ENCODE measurements at places on chromosomes 5 and 9.

- DNase-seq, result no peak
Measured at GRCh38 chr5:42653705-42654104, 102.9 kb upstream of the CCDC152 start.

GRCh38 chr5:16625096-16625495 is 8.3 kb upstream of the RETREG1 start:
- no peak for DNase-seq

- no peak for DNase-seq
Measured at GRCh38 chr9:121670431-121670830, 19.0 kb downstream of the DAB2IP start.

GRCh38 chr9:130874783-130875182 is 21.8 kb downstream of the QRFP start:
- DNase-seq, result no peak

- no peak for DNase-seq
Measured at GRCh38 chr5:121707178-121707577, 144.5 kb upstream of the FTMT start.

GRCh38 chr9:19465586-19466279 is 56.9 kb downstream of the ACER2 start:
- no peak for DNase-seq

DNA sequence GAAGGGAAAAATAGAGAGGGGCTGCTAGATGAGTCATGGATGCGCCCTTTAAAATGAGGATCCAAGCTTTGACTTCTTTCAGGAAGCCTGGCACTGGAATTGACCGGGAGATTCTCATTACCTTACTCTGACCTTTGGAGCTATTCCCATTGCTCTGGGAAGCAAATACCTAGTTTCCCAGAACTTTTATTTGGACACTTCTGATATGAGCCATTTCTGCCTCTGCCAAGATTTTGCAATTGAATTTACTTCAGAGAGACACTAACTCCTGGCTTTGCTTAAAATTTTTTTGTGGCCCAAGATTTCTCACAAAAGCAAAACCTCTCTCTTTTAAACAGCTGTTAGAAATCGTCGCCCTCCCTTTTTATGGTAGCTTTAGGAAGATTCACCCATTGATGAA is 15.7 kb upstream of the AGXT2 start:
- DNase-seq, result no peak

GRCh38 chr9:13480693-13481092 is 201.2 kb upstream of the MPDZ start:
- DNase-seq, result no peak

DNA sequence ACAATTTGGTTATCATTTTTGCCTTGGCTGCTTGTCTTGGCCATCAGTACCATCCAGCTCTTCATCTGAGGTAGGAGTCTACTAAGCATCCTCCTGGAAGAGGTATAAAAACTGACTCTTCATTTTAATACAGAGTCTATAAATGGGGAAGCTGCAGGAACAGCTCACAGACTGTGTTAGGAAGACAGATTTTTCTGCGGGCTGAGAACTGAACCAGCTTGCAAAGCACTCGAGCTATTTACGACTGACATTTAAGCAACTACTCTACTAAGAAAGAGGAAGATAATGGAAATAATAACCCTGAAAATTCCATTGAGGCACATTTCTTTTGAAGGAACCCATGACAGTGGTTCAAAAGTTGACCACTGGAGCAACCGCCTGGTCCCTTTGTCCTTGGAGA is 314.5 kb upstream of the RFX3 start:
- DNase-seq, result no peak

DNA sequence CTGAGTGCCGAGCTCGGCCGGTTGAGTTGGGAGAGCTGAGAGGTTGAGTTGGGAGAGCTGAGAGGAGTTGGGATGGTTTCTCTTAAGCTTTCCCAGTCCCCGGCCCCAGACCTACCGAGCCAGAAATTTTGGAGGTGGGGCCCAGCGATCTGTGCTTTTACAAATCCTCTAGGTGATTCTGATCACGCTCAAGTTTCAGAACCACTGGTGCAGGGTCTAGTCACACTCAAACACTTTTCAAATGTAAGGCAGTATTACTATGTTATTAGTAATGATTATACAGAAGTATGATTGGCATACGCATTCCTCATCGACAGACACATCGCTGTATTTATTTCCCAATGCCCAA is 256 bp upstream of the CLINT1 start:
- DNase-seq, result no peak

DNA sequence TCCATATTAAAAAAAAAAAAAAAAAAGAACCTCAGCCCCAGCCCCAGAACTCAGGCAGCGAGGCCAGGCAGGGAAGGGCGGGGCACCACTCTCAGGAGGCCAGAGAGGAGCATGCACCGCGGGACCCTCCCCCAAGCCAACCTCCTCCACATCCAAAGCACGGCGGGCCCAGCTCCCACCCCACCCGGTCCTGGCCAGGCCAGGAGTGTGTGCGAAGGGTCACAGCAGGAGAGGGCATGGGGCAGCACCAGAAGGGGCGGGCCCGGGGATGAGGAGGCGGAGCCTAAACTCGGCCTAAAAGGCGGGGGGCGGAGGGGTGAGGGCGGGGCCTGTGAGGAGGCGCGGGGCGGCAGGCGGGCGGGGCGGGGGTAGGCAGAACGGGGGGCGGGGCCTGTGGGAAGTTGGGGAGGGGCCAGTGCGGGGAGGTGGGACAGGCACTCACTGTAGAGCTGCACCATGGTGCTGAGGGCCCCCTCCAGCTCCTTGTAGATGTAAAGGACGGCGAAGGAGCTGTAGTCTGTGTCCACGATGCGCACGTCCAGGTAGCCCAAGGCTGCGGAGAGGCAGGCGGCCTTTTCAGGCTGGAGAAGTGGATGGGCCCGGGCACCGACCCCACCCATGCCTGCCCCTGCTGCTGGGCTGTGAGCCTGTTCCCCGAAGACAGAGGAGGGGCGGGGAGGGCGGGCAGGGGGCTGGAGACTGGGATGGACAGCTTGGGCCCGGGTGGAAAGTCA is 1.2 kb downstream of the LCN15 start:
- peak; percentile 33 for DNase-seq

DNA sequence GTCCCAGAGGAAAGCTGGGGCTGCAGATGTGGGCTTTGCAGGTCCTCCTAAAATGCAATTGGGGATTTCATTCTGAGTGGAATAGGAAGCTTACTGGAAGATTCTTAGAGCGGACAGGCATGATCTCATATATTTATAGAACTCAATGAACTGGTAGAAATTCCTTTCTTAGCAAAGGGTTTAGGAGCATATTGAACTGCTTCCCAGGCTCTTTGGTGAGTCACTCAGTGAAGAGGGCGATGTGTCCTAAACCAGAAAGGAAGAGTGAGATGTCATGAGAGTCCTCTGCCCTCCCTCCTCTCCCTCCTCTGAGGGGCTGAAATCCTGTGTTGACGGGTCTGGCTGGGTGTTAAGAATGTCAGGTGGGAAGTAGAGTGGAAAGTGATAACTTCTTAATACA is 26.3 kb upstream of the SEMA6A start:
- DNase-seq, result no peak

GRCh38 chr9:99824378-99825171 is 2.9 kb downstream of the NR4A3 start:
- DNase-seq, result peak; percentile 30

- no peak for DNase-seq
Measured at GRCh38 chr9:2085716-2086115, 70.6 kb downstream of the SMARCA2 start.

GRCh38 chr9:18442629-18443491 is 31.1 kb upstream of the ADAMTSL1 start:
- DNase-seq, result peak; percentile 12

- no peak for DNase-seq
Measured at GRCh38 chr9:124251605-124252378, 6.0 kb upstream of the NEK6 start.

GRCh38 chr9:138114501-138115245 is 237.1 kb downstream of the CACNA1B start:
- no peak for DNase-seq

GRCh38 chr9:98545021-98545420 is 163.7 kb downstream of the GABBR2 start:
- DNase-seq, result no peak

GRCh38 chr9:96818533-96818932 is 35.8 kb downstream of the ZNF782 start:
- DNase-seq, result no peak

DNA sequence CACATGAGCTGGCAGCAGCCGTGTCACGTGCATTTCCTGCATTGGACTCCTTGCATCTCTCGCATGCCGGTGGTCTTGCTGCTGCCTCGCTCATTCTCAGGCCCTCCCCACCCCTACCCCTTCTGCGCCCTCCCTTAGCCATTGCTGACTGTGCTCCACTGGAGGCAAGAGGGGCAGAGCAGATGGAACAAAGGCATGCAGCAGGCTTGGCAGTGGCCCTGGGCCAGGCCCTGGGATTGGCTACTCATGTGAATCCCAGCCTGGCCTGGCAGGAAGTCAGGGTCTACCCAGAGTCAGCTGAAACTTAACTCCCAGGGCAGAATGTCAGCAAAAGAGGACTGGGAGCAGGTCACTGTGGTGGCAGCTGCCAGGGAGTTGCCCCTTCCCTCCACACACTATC is 62.3 kb downstream of the TSTD2 start:
- DNase-seq, result no peak

GRCh38 chr9:93094658-93095204 is 1.3 kb upstream of the CARD19 start:
- DNase-seq, result no peak

GRCh38 chr9:114935119-114935518 is 4.7 kb upstream of the TNFSF8 start:
- DNase-seq, result no peak

- no peak for DNase-seq
Measured at GRCh38 chr5:67030289-67031056, 166.1 kb downstream of the CD180 start.

DNA sequence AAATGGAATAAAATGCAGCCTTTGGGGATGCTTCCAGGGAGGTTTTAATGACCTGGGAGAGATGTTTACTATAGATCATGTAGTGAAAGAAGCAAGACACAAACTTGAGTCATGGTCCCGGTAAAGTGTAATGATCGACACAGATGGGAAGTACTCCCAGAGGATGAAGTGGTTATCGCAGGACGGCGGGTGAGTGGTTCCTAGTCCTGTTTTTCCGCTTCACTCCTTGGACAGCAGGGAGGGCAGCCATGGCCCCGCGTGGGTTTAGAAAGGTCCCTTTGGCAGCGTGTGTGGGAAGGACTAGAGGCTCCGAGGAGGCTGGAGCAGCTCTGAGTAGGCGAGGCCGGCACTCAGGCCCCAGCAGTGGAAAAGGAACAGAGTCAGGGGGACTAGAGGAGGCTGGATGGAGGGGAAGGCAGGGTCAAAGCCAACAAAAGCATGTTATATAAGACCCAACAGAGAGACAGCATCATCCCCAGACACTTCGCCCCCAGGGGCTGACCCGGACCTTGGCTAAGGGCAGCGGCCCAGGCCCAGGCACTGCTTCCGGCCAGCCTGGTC is 49.2 kb upstream of the STXBP1 start:
- no peak for DNase-seq

- no peak for DNase-seq
Measured at GRCh38 chr9:1120500-1121165, 70.5 kb downstream of the DMRT2 start.

DNA sequence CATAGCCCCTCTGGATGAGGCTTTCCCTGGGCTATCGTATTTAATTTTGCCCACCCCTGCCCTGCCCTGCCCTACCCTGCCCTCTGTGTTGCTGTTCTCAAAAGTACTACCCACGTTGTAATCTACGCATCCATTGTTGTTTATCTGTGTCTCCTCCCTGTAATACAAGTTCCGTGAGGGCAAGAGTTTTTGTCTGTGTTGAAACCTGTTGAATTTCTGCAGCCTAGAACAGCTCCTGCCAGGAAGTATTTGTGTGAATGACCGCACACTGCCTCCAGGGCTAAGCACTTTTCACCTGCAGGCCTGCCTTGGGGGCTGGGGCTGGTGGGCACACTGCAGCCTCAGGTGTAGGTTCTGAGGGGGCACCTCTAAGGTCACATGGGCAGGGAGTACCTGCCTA is 244.8 kb downstream of the HSPA4 start:
- DNase-seq, result no peak

DNA sequence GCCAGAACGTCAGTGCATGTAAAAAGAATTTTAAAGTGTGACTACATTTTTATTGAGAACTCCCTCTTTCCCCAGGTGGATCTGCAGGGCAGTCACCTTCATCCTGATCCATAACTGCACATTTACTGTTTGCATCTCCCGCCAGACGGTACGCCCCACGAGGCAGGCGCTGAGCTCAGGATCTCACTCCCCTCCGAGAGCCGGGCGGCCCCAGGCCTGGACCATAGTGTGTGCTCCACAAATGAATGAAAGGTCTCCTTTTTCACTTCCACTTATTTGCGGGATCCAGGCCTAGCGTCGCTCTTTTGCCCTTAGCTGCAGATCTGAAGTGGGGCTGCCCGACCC is 378 bp downstream of the DROSHA start:
- peak; percentile 20 for DNase-seq

DNA sequence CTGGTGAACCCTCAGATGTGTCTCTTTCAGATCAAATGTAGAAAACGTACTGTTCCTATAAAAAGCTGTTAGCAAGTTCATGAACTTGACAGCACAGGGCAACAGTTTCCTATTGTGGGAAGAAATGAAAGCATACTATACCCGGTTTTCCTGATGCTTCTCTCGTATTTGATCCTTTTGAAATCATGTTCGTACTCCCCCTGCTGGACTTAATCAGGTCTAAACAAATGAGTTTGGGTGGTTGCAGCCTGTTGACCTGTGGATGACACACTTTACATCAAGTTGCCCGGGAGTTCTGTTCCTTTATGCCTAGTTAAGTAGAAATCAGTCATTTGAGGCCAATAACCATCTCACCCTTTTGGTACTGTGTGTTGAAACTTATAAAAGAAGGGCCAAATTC is 1992.3 kb downstream of the MAT2B start:
- DNase-seq, result no peak

- peak; percentile 84 for DNase-seq
Measured at GRCh38 chr9:94860678-94861588, 134.4 kb downstream of the AOPEP start.

- DNase-seq, result no peak
Measured at GRCh38 chr9:93648836-93649235, 72.5 kb downstream of the PHF2 start.

- no peak for DNase-seq
Measured at GRCh38 chr5:80963966-80964481, 3.9 kb downstream of the RASGRF2 start.

GRCh38 chr9:68721666-68722330 is 16.8 kb downstream of the PIP5K1B start:
- DNase-seq, result no peak

- DNase-seq, result no peak
Measured at GRCh38 chr5:145980718-145981117, 44.3 kb downstream of the SH3RF2 start.

- no peak for DNase-seq
Measured at GRCh38 chr9:22528485-22528884, 81.9 kb downstream of the DMRTA1 start.

DNA sequence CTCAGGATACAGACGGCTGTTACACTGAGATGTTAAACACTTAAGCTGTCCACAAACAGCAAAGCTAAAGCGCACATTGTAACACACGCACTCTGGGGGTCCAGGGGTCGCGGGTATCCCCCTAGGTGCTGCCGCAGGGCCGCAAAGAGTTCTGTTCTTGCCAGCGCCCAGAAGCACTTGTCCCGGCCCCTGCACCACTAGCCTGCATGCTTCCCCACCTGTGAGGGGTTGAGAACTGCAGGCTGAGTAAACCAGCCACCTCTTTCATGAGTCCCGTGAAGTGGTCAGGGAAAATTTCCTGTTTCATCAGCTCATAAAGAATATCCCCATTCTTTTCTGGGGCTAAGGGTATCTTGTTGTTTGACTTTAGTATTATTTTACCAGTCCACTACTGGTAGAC is 154.4 kb upstream of the FBXL17 start:
- DNase-seq, result no peak

GRCh38 chr5:154364771-154365170 is 81.0 kb upstream of the SAP30L start:
- no peak for DNase-seq
